ENCODE measurements at places on chromosomes 2 and 18.
A peak's percentile ranks its signal among the peaks of the same experiment; 100 is the strongest.

DNA sequence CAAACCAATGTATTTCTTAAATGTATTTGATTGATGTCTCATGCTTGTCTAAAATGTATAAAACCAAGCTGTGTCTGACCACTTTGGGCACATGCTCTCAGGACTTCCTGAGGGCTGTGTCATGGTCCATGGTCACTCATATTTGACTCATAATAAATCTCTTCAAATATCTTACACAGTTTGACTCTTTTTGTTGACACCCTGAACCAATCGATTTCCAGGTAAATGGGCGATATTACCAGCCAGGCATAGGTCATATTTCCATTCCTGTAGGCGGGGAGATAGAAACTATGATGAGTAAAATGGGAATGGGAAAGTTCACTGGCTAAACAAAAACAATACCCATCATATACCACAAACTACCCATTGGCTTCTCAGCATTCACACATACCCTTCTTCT is 9.3 kb upstream of the TRAPPC8 start:
- DNase-seq, result no peak

- DNase-seq, result peak; percentile 82
Measured at GRCh38 chr2:218962859-218963492, 3.5 kb downstream of the CDK5R2 start.

- DNase-seq, result peak; percentile 38
Measured at GRCh38 chr2:162029287-162029901, 44.6 kb downstream of the DPP4 start.

GRCh38 chr2:208311321-208311720 is 45.3 kb downstream of the PIKFYVE start:
- no peak for DNase-seq

DNA sequence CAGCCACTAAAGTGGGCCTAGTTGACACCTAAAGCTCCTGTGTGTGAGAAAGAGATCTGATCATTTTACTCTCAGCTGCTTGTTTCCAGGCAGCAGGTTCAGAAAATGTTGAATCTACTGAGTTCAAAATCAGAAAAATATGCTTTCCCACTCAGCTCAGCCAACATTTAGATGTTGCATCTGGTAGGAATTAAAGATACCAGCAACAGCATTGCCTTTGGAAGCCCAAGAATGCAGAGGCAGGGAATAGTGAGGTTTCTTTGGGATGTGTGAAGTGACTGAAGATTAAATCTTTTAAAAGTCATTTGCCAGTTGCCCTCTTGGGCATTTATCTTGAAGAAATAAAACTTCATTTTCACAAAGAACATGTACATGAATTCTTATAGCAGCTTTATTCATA is 33.9 kb upstream of the DOCK10 start:
- DNase-seq, result no peak

DNA sequence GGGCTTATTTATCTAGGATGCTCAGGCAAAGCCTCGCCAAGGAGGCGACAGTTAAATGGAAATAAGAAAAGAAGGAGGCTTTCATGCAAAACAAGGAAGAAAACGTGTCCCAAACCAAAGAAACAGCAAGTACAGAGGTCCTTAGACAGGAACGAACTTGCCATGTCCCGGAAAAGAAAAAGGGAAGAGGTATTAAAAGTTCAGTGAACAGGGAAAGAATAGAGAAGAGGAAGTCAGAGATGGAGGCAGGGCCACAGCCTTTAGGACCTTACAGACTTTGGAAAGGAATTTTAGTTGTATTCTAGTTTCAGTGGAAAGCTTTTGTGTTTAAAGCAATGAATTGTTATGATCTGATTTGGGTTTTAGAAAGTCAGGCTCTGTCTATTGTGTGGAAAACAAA is 22.1 kb downstream of the IKZF2 start:
- no peak for DNase-seq

- DNase-seq, result no peak
Measured at GRCh38 chr18:38576349-38576748, 1010.8 kb upstream of the CELF4 start.

- no peak for DNase-seq
Measured at GRCh38 chr2:184004289-184004947, 593.9 kb upstream of the ZNF804A start.

- DNase-seq, result no peak
Measured at GRCh38 chr2:99765731-99766318, 276.0 kb upstream of the REV1 start.

GRCh38 chr18:32974421-32975162 is 201.8 kb upstream of the KLHL14 start:
- no peak for DNase-seq

GRCh38 chr2:20438334-20439192 is 8.3 kb upstream of the RHOB start:
- no peak for DNase-seq

DNA sequence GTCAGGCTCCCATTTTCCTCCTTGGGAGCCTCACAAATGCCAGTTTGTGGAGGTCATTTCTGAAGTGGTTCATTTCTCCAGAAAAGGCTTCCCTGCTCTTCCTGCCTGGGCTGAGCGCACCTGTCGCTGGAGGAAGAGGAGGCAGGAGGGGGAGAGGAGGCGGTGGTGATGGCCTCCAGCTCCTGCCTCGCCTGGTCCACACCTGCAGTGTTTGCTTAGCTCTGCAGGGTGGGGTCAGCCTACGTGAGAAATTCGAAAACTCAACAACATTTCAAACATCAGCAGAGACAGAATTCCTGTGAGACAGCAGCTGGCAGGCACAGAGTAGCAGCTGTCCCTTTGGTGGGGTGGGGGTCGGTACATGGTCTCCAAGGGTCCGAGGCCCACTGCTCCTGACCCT is 7.9 kb downstream of the IMPA2 start:
- DNase-seq, result no peak

DNA sequence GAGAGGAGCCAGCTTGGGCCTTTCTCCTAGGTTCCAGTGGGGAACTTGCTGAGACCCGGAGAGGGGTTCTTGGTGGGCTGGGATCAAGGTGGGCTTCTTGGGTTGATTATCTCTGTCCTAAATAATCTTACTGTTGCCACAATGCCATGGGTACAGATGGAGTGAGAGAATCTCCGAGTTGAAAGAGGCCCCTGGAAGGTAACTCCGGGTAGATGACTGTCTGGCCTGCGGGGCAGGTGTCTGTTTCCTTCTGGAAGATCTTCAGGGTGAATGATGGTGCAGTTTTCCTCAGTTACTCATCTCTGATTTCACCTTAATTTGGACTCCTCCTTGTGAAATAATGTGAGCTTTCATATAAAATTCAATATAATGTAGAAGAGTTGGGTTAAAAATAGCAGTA is 159.4 kb downstream of the ACTR3 start:
- DNase-seq, result no peak

DNA sequence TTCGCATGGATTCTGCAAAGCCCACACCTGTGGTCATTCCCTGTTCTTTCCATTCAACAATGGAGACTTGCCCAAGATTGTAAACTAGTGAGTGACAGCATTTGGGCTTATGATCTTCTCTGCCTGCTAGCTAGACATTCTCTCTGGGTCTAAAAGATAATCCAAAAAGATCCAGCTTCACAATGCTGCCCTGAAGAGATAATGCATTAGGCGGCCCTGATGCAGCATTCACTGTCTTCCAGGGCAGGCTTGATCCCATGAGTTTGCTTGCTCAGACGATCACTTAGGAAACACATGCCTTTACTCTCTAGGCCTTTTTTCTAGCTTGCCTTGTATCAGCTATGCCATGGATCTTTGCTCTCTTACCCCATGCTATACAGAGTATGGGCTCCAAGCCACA is 196.1 kb downstream of the SETBP1 start:
- DNase-seq, result no peak

GRCh38 chr18:62144338-62144737 is 42.5 kb downstream of the PIGN start:
- DNase-seq, result no peak

- DNase-seq, result no peak
Measured at GRCh38 chr18:21805771-21806366, 65.3 kb downstream of the MIB1 start.

DNA sequence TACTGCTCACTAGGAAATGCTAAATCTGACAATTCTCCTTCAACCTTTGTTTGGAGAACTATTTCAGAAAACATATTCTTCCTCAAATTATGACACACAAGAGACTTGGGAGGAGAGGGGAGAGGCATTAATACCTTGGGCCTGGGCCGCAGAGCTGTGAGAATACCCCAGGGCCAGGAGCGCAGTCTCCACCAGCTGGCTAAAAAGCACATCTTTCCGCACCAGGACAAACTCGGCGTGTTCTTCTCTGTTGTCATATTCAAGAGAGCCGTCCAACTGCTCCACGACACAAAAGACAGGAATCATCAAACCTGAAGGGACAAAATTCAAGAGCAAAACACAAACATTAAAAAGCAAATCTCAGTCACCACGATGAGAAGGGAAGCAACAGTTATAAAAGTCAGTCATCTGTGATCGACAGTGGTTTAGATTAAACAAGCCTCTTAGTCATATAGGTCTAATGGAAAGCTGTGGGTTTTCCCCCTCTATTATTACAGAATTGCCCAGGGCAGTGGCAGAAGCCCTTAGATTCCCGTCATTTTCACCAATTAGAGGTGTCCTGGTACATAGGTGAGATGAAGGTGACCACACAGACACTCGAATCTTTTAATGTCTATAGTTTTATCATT is 24.4 kb downstream of the SATB2 start:
- no peak for DNase-seq

DNA sequence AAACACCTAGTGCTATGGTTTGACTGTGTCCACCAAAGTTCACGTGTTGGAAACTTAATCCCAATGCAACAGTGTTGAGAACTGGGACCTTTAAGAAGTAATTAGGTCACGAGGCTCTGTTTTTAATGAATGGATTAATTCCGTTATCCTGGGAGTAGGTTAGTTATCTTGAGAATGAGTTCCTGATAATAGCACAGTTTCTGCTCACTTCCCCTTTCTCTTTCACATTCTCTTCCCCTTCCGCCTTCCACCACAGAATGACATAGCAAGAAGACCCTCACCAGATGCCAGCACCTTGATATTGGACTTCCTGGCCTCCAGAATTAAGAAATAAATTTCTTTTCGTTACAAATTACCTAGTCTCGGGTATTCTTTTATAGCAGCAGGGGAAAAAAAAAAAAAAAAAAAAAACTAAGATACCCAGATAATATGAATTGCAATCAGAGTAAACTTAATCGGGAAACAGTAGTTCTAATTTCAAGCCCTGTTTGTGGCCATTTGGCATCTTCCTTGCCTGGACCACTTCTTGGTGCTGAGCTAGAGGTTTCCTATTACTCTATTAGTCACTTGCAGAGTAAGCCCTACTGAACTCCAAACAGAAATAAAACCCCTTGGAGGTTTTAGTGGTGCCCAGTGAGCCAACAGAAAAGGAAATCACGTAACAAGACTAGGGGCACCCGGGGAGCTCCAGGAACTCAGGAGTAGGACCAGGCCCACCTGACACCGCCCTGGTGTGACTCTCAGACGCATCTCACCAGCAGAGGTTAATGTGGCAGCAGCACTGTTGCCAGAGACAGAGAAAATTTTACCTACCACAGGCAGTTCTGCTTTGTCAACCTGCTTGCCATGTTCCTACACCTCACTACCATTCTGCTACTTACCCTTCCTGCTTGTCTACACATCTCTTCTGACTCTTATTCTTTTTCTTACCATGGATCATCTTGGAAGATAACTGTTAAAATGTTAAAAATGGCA is 147.6 kb upstream of the CAB39 start:
- DNase-seq, result peak; percentile 8

GRCh38 chr2:96107708-96108065 is 8.7 kb downstream of the ADRA2B start:
- DNase-seq, result no peak

GRCh38 chr2:204860274-204860673 is 315.0 kb downstream of the PARD3B start:
- DNase-seq, result no peak

- no peak for DNase-seq
Measured at GRCh38 chr18:53997064-53997463, 227.4 kb downstream of the MBD2 start.

- DNase-seq, result peak; percentile 44
Measured at GRCh38 chr2:144183727-144184126, 336.2 kb downstream of the ZEB2 start.

- no peak for DNase-seq
Measured at GRCh38 chr18:7056026-7056425, 61.6 kb downstream of the LAMA1 start.

DNA sequence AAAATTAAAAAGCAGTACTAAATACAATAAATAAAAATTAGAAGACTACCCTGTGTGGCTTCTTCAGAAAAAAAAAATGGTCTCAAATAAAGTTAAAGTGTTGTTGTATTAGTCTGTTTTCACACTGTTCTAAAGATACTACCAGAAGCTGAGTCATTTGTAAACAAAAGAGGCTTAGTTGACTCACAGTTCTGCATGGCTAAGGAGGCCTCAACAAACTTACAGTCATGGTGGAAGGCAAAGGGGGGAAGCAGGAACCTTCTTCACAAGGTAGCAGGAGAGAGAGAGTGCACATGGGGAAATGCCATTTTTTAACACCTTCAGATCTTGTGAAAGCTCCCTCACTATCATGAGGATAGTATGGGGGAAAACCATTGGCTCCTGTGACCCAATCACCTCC is 612.8 kb downstream of the RNF144A start:
- no peak for DNase-seq

DNA sequence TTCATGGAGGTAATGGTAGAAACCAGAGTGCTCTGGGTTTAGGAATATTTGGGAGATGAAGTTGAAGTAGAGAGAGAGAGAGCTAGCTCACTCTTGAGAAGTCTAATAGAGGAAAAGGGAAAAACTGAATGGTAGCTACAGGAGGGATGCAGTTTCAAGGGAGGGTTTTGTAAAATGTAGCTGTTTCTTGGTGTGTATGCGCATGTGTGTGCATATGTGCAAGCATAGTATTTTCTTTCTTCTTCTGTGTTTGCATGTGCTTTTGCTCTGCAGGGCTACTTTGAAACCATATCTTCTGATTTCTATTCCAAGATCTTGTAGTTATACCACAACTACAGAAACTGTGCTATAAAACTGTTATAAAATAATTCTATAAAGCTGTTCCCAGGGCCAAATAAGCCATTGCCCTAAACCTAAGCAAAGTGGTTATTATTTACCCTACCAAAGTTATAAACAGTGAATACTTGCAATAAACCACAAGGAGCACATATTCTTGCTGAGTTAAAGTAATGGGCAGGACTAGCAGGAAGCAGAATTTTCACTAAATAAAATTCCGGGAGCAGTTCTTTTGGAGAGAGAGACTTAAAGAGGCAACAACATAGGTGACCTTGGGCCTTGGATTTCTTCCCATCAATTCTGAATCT is 145.3 kb upstream of the ZNF521 start:
- no peak for DNase-seq

DNA sequence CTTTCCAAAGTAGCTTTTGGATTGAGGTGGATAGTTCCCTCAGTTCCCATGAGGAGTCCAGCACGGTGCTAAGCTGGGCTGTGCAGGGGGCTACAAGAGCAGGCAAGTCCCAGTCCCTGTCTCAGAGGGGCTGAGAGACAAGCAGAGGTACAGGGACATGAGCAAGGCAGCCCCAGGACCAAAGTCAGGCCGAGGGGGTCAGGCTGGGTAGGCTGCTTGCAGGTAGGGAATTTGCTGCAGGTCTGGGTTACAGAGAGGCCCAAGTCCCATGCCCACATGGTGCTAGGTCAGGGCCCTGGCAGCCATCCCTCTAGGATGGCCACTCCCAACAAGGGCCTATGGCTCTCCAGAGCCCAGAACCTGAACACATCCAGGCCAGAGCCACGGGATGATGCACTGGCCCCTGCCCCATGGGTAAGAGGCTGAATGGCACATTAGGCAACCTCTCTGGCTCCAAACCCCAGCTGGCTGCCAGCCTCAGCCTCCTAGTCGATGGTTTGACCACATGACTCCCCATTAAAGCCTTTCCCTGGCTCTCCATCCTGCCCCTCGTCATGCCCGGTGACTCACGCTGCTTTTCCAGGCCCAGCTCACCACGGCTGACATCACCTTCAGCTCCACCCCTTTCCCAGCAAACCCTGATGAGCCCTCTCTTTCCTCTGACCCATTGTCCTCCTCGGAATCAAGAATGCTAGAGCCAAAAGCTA is 83.7 kb downstream of the SDC1 start:
- DNase-seq, result peak; percentile 72
